ENCODE measurements at places on chromosomes 11 and 22. TPM values are rescaled to one million over a fixed set of nuclear protein-coding genes. Genes with fewer than 3 reads are reported as not detected.

DNA sequence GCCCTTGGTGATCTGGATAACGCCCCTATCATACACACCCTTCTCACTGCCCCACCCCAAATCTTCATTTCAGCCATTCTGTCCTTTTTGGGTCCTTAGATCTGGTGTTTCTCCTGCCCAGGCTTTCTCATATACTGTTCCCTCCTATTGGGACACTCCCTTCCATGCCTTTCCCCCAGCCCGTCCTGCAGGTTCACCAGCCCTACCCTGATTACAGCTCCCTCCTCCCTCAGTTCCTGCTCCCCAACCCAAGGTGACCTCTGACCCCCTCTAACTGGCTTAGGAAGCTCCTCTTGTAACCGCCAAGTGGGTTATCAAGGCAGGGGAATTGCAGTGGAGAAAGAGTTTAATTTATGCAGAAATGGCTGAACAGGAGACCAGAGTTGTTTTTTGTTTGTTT lies 13.0 kb downstream of the MTFP1 start:
- no peak for DNase-seq
- H3K4me1 ChIP-seq: peaks cover 9% of the 10 kb centered on the region
- H3K27ac ChIP-seq: no peak overlapping the region
- H3K4me3 ChIP-seq: no peak overlapping the region

DNA sequence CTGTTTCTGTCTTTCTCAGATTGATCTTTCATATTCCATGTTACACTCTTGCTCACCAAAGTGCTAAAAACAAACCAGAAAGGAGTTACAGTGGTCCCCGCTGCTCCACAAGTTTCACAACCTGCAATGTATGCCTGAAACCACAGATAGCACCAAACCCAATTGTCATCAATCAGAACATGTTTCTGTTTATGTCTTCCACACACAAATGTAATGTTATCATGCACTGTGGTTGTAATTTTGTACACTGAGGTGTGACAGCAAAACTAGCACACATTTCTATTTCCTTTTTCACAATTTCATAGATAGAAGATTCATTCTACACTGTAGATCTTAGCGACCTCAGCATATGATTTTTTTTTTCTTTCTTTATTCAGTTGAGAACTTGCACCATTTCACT lies 1045.9 kb upstream of the RAG2 start:
- no peak overlapping the region for H3K27ac ChIP-seq
- DNase-seq: no peak
- H3K36me3 ChIP-seq: peaks cover 43% of the 10 kb centered on the region
- peaks cover 6% of the 10 kb centered on the region for H3K27me3 ChIP-seq
- H3K4me3 ChIP-seq: no peak overlapping the region

The SNX32 gene
- total RNA-seq: 2.9 TPM

- peaks cover 4% of the 10 kb centered on the region for H3K27me3 ChIP-seq
- H3K27ac ChIP-seq: no peak overlapping the region
- no peak for DNase-seq
- no peak overlapping the region for H3K4me3 ChIP-seq
- peaks cover 2% of the 10 kb centered on the region for H3K4me1 ChIP-seq
- H3K36me3 ChIP-seq: no peaks in the 10 kb centered on the region
These were observed 4.6 kb upstream of the CERK start for GRCh38 chr22:46742576-46743221.

GRCh38 chr22:29328566-29329500 lies 13.3 kb upstream of the RASL10A start:
- peaks cover 7% of the 10 kb centered on the region for H3K36me3 ChIP-seq
- no peak overlapping the region for H3K4me3 ChIP-seq
- no peaks in the 10 kb centered on the region for H3K27me3 ChIP-seq
- peak overlapping the region; percentile 66 for H3K27ac ChIP-seq

DNA sequence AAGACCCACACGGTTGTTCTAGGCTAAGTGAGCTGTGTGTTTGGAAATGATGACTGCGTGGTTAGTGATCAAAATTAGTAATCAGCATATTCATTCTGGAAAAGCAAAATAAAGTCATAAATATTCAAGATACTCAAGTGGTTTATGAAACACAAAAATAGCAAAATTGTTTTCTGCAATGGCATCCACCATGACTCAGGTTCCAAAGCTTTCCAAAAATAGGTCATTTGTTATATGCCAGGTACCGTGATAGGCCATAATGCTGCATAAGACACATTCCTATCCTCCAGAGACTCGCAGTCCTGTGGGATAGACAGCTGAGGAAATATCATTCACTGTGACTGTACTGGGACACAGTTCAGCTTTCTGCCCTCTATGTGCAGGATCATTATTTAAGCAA lies 2.4 kb upstream of the ATL3 start:
- peaks cover 18% of the 10 kb centered on the region for H3K27me3 ChIP-seq
- H3K36me3 ChIP-seq: no peaks in the 10 kb centered on the region
- DNase-seq: no peak
- H3K4me3 ChIP-seq: no peak overlapping the region
- peaks cover 14% of the 10 kb centered on the region for H3K4me1 ChIP-seq
- H3K27ac ChIP-seq: no peak overlapping the region

The ACRV1 gene
- not detected for total RNA-seq

The DCHS1 gene
- 12.6 TPM for total RNA-seq

- no peaks in the 10 kb centered on the region for H3K36me3 ChIP-seq
- peaks cover 60% of the 10 kb centered on the region for H3K4me1 ChIP-seq
- no peaks in the 10 kb centered on the region for H3K27me3 ChIP-seq
- H3K4me3 ChIP-seq: peak overlapping the region; percentile 44
- DNase-seq: peak; percentile 32
These were observed 4.4 kb upstream of the WEE1 start for GRCh38 chr11:9568854-9569587.

The MS4A12 gene
- total RNA-seq: not detected

DNA sequence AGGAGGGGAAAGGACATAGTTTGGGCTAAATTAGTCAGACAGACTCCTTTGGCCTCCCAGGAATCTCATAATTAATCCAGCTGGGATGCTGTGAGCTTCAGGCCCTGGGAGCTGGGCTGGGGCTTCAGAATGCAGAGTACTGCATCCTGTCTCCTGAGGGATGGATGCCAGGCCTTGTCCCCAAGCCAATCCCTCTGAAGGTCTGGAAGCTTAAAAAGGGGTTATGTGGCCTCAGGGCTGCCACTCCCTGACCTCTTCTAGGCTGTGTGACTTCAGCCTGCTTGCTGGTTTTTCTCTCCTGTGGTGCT lies 6.9 kb upstream of the LRRC32 start:
- H3K27me3 ChIP-seq: peaks cover 4% of the 10 kb centered on the region
- H3K4me3 ChIP-seq: no peak overlapping the region
- no peak for DNase-seq
- H3K36me3 ChIP-seq: no peaks in the 10 kb centered on the region

The NNMT gene
- 0.53 TPM for total RNA-seq

The APOA5 gene
- total RNA-seq: 0.20 TPM

- no peak for DNase-seq
- H3K36me3 ChIP-seq: no peaks in the 10 kb centered on the region
- H3K4me1 ChIP-seq: peaks cover 27% of the 10 kb centered on the region
- H3K27ac ChIP-seq: no peak overlapping the region
- H3K27me3 ChIP-seq: peaks cover 93% of the 10 kb centered on the region
- H3K4me3 ChIP-seq: no peak overlapping the region
These were observed 7.6 kb downstream of the KCNJ5 start for GRCh38 chr11:128898580-128899344.

DNA sequence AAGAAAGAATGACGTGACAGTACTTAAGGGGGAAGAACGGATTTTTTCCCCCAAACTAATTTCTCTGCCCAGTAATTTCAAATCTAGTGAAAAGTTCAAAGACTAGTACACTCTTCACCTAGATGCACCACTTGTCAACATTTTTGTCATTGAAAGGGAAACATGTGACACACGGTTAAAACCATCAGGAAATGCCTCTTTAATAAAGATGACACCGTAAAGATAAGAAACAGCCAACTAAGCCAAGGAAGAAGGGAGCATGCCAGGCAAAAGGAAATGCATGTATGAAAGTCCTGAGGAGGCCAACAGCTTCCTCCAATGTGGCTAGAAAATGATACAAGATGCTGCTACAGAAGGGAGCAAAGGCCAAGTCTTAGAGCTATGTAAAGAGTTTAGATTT lies 49.4 kb downstream of the RSF1 start:
- H3K27me3 ChIP-seq: no peaks in the 10 kb centered on the region
- H3K27ac ChIP-seq: peak overlapping the region; percentile 32
- no peak overlapping the region for H3K4me3 ChIP-seq
- no peak for DNase-seq
- no peaks in the 10 kb centered on the region for H3K36me3 ChIP-seq

The C22orf31 gene
- not detected for total RNA-seq

The TIMM10 gene
- 68.4 TPM for total RNA-seq

The FREY1 gene
- 1.8 TPM for total RNA-seq

DNA sequence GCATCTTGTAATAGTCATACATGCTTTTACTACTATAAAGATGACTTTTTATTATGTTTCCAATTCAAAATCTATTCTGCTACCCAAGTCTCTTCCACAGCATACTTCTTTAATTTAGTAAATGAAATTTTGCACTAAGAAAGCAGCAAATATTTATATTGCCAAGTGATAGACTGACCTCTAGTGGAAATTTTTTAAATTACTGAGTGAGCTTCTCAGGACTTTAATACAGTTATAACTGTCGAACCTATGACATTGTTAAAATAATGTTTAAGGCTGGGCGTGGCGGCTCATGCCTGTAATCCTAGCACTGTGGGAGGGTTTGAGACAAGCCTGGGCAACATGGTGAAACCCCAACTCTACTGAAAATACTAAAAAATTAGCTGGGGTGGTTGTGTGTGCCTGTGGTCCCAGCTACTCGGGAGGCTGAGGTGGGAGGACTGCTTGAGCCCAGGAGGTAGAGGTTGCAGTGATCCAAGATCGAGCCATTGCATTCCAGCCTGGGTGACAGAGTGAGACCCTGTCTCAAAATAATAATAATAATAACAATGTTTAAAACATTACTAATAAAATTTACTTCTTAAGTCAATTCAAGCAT lies 27.3 kb downstream of the STK33 start:
- no peaks in the 10 kb centered on the region for H3K27me3 ChIP-seq
- no peak overlapping the region for H3K27ac ChIP-seq
- H3K4me3 ChIP-seq: no peak overlapping the region
- peaks cover 5% of the 10 kb centered on the region for H3K36me3 ChIP-seq
- no peak for DNase-seq

The APOA1 gene
- total RNA-seq: 4.4 TPM

The EHD1 gene
- 35.2 TPM for total RNA-seq

The PPP6R2 gene
- 46.7 TPM for total RNA-seq

DNA sequence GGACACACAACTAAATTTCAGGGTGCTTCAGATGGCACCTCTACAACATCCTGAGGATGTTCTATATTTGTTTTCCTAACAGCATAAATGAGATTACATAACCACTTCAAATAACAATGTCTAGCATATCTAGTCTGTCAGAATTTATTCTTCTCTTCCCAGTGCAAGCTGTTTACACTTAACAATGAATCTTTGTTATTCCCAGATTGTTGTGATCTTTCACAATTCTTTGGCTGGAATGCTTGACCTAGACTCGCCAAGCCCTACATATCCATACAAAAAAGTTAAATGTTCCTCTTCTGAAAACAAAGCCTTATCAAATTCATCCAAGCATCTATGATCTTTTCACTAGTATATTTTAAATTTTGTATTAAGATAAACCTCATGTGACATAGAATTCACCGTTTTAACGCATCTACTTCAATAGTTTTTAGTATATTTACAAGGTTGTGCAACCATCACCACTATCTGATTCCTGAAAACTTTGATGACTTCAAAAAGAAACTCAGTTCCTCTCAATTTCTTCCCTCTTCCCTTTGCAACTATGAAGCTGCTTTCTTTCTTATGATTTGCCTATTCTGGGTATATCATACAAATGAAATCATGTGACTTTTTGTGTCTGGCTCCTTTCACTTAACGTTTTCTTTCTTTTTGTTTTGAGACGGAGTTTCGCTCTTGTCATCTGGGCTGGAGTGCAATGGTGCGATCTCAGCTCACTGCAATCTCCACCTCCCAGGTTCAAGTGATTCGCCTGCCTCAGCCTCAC lies 61.7 kb upstream of the CHRNA10 start:
- no peaks in the 10 kb centered on the region for H3K27me3 ChIP-seq
- peaks cover 76% of the 10 kb centered on the region for H3K36me3 ChIP-seq
- H3K4me1 ChIP-seq: no peaks in the 10 kb centered on the region
- H3K27ac ChIP-seq: 0 out of 2 replicates have a peak overlapping the region, but pooled peaks have one; percentile 64
- no peak for DNase-seq

GRCh38 chr11:12411806-12412727 lies 34.7 kb downstream of the PARVA start:
- DNase-seq: peak; percentile 85
- no peaks in the 10 kb centered on the region for H3K27me3 ChIP-seq
- no peak overlapping the region for H3K4me3 ChIP-seq
- peaks cover 52% of the 10 kb centered on the region for H3K4me1 ChIP-seq
- no peaks in the 10 kb centered on the region for H3K36me3 ChIP-seq

The CHRDL2 gene
- total RNA-seq: 0.25 TPM

DNA sequence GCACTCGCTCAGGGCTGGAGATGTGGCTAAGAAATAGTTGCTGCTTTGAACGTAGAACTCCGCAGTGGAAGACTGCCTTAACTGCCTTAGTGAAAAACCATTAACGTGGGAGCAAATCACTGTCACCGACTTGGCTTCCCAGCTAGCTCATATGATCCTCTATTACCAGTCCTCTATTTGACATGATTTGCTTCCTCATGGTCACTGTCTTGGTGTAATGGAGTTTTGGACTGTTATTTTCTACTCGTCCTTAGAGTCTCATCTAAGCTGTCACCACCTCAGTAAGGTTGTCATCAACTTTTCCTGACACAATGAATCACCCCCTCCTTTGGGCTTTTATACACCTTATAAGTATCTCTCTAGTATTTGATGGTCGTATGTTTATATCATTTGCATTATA lies 167.1 kb upstream of the NARS2 start:
- peaks cover 9% of the 10 kb centered on the region for H3K4me1 ChIP-seq
- no peak overlapping the region for H3K4me3 ChIP-seq
- H3K27me3 ChIP-seq: no peaks in the 10 kb centered on the region
- H3K36me3 ChIP-seq: no peaks in the 10 kb centered on the region
- DNase-seq: no peak
